ENCODE measurements at places on chromosomes 12 and 14.

GRCh38 chr14:38143659-38144505 is 63.8 kb upstream of the SSTR1 start:
- no peak for DNase-seq

- no peak for DNase-seq
Observed at GRCh38 chr12:114186241-114187002, 219.5 kb downstream of the TBX5 start.

GRCh38 chr12:52751795-52752194 is 25.4 kb downstream of the KRT76 start:
- DNase-seq = no peak

GRCh38 chr12:3389986-3390385 is 101.0 kb upstream of the PRMT8 start:
- no peak for DNase-seq

- no peak for DNase-seq
Observed at GRCh38 chr12:110279566-110280375, 1.3 kb upstream of the ATP2A2 start.

DNA sequence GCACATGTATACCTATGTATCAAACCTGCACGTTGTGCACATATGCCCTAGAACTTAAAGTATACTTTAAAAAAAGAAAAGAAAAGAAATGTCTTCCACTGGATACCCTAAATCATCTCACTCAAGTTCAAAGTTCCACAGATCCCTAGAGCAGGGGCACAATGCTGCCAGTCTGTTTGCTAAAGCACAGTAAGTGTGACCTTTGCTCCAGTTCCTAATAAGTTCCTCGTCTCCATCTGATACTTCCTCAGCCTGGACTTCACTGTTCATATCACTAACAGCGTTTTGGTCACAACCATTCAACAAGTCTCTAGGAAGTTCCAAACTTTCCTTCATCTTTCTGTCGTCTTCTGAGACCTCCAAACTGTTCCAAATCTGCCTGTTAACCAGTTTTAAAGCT is 118.3 kb downstream of the BMP4 start:
- no peak for DNase-seq

Data from activated CD4-positive, alpha-beta T cell treated with anti-CD3 and anti-CD28 coated beads for 1 hour (primary cell).